ENCODE measurements at places on chromosomes 12 and 14.

- DNase-seq, result no peak
Measured at GRCh38 chr12:67459173-67459572, 189.4 kb upstream of the DYRK2 start.

- DNase-seq, result no peak
Measured at GRCh38 chr14:25140411-25140810, 90.5 kb upstream of the STXBP6 start.

- DNase-seq, result no peak
Measured at GRCh38 chr12:93465841-93466240, 1.5 kb upstream of the MRPL42 start.

DNA sequence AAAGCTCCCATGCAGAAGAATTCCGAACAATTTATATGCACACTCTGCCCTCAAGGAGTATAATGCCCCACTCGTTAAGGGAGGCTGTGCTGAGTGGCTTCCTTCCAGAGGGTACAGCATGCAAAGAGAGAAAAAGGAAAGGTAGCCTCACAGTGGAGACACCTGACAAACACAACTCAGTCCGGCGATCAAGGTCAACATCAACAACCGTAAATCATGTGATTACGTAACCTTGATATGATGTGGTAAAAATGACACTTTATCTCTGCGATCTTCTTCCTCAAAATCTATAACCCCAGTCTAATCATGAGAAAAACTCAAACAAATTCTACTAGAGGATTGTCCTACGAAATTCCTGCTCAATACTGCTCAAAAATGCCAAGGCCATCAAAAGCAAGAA lies 400.5 kb upstream of the CCDC196 start:
- no peak for DNase-seq

- DNase-seq, result no peak
Measured at GRCh38 chr14:67395876-67396189, 16.1 kb downstream of the PLEK2 start.

GRCh38 chr14:82689948-82690347 lies 1156.3 kb upstream of the SEL1L start:
- DNase-seq, result no peak

GRCh38 chr12:57236925-57237595 lies 7.5 kb downstream of the SHMT2 start:
- DNase-seq, result peak; percentile 44

DNA sequence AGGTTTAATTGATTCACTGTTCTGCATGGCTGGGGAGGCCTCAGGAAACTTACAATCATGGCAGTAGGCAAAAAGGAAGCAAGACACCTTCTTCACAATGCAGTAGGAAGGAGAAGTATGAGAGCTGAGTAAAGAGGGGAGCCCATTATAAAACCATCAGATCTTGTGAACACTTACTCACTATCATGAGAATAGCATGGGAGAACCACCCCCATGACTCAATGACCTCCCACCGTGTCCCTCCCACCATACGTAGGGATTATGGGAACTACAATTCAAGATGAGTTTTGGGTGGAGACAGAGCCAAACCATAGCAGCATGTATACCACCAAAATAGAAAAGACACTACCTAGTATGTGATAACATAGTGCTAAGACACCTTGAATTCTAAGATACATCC lies 2.9 kb upstream of the HMGA2 start:
- no peak for DNase-seq

DNA sequence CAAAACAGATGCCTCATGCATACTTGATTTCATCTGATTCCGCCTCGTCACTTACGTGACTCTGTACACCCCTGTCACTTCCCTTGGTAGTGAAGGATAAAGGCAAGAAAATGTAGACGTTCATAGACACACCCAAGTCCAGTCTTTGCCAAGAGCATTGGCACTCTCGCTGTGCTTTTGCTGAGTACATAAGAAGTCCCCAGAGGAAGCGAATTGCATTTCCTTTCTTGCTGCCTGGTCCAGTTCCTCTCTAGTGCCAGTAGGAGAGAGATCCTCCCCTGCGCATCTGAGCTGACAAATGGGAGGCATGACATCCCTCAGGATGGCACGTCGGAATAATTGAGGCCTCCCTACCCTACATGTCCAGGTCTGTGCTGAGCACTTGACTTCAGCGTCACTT lies 21.3 kb upstream of the RIN3 start:
- no peak for DNase-seq

GRCh38 chr12:54132976-54133771 lies 55.6 kb downstream of the SMUG1 start:
- DNase-seq, result no peak

DNA sequence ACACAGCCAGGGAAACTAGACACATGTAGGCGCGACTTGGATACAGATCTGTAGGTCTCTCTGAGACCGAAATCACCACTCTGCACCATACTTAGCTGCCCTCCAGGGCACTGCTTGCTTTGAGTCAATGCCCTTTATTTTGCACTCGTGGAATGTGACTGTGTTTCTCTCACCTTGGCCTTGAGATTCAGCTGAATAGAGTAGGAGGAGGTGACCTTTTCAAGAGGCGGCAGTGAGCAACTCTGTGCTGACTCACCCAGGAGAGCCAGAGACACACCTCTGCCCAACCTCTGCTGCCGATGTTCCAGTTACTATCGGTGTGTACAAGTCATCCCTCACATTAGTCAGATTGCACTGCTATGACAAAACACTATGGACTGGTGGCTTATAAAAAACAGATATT lies 583.4 kb downstream of the VRK1 start:
- peak; percentile 16 for DNase-seq

DNA sequence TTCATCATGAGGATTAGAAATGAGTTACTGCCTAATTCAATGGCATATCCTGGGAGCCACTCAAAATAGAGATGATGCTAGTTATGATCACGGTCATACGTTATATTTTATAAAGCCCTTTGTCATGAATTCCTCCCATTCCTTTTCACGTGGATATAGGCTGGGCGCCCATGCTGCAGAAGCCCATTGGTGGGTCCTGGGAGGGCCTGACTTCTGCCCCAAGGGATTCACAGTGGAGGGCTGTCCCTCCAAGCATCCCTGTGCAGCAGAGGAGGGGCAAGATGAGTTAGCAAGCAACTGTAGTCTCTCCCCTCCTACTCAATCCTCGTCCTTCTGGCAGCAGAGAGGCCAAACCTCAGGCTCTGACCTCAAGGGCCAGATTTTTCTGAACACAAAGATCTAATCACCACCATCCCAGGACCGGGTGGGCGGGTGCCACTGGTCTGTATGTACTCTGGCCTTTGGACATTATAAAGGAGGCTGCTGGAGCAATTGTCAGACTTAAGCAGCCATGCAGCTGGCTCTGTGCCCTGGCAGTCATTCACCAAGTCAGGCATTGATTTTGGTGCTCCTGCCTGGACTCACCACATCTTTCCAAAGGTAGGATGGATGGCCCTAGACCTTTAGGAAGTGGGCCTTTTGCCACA lies 8.6 kb downstream of the GLTP start:
- DNase-seq, result no peak

DNA sequence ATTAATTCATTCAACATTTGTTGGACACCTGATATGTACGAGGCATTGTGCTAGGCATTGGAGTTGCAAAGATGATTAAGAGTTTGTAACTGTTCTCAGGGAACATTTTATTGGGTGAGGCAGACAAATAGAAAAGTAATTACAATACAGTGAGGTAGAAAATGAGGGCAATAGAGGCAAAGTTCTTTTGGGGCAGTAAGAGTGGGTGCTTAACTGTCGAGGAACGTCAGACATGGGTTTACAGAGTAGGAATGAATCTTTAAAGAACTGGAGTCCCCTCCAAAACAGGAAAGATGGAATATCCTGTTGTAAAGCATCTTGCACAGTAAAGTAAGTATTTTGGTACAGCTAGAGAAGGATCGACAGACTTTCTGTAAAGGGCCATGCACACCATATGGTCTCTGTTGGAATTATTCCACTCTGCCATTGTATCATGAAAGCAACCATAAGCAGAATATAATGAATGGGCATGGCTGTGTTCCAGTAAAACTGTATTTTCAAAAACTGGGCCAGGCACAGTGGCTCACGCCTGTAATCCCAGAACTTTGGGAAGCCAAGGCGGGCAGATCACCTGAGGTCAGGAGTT lies 9.1 kb downstream of the CREBL2 start:
- no peak for DNase-seq

- no peak for DNase-seq
Measured at GRCh38 chr14:68882235-68882634, 89.4 kb upstream of the ZFP36L1 start.

- no peak for DNase-seq
Measured at GRCh38 chr12:54286042-54287030, 5.8 kb downstream of the HNRNPA1 start.

GRCh38 chr12:49283541-49284429 lies 11.2 kb upstream of the PRPH start:
- no peak for DNase-seq

DNA sequence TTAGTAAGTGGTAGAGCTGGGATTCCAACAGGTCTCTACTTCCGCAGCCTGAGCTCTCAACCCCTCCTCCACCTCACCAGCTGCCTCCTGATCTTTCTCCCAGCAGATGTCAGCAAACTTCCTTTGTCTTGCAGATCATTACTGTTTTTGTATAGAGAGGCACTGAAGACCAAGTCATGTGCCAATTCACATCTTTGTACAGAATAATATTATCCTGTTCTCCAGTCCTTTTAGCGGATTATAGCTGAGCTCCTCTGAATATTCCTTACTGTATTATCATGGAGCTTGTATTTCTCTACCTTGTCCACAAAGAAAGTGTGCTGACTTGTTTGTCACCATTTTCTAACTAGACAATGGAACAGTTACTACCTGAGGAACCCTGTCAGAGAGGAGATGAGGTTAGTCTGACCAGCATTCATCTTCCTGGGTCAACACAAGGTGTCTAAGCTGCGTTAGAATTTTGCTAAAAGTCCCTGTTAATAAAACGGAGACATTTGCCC lies 142.3 kb upstream of the ARHGAP5 start:
- peak; percentile 58 for DNase-seq

- DNase-seq, result no peak
Measured at GRCh38 chr14:106850913-106851825, 1324.8 kb downstream of the TMEM121 start.

DNA sequence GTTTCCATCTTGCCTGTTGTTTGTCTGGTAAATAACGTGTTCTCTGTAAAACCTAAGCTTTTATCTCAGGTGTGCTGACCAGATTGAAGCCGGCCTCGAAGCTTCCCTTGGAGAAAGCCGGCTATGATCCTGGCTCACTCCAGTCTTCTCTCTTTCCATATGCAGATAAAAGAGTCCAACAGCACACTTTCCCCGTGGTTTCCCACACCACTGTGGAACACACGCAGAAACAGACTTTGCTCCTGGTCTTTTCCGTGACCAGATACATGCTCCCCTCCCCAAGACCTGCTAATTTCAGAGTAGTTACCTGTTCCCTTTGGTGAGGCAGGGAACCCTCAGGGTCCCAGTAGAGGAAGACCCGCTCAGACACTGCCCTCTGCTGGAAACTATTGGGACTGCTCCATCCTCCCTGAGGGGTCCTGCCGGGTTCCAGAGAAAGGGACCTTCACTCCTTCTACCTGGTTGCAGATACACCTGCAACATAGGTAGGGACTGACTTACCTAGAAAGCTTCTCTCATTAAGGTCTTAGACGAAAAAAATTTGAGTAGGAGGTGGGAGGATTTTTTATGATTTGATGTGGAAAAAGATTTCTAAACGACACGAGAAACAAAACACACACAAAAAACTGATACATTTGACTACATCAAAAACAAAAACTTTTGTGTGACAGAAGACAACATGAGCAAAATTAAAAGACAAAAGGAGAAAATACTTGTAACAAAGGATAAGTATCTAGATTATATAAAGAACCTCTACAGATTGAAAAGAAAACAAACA lies 415.4 kb upstream of the CCDC196 start:
- peak; percentile 55 for DNase-seq

DNA sequence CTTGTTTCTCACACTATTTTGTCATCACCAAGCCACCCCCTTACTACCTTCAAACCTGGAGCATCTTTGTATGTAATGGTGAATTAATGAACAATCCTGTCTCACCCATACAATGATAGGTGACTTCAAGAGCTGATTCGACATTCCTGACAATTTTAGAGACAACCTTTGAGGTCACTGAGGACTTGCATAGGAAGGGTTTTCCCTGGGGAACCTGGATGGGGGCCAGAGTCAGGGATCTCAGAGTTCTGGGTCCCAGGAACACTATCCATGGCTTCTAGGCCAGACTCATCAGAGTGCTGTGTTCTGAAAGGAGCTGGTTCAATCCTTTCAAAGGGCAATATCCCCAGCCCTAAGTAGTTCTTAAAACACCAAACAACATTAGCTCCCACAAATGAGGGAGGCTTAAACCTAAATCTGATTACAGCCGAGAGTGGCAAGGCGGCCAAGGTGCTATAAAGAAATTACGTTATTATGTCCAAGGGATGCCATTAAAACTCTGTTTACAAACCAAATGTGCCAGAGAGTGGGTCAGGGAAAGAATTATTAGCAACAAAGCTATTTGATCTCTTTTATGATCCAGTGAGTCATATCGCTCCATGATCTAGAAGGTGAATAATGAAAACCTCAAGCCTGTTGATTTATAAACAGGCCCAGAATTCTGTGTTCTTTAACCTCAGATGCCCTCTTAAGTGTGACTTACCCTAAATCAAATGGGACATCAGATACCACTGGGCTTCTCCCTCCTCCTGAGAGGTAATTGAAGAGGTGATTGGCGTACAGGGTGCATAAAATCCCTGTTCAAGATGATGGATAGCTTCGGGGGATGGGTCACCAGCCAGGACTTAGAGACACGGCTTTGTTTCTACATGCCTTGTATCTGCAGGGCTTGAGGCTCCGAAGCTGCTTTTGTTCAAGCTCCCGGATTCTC lies 230.2 kb upstream of the TBX3 start:
- DNase-seq, result no peak

DNA sequence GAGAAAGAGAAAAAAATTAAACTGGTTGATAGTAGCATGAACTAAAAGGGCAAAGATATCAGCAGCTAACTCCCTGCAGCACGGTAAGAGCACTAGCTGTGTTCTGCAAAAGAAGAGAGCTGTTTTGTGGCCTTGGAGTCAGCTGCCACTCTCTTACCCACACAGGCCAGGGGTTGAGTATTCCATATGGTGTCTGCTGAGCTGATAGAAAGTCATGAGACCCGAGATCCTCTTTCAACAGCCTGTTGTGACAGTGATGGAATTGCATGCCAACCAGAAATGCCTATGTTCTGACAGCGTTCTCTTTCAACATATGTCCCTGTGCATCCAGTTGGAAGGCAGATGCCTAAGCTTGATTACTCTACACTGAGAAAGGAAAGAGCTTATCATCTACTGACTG lies 39.9 kb downstream of the TMTC1 start:
- no peak for DNase-seq

All from natural killer cell (primary cell).